ENCODE measurements at places on chromosomes 5 and 9.

DNA sequence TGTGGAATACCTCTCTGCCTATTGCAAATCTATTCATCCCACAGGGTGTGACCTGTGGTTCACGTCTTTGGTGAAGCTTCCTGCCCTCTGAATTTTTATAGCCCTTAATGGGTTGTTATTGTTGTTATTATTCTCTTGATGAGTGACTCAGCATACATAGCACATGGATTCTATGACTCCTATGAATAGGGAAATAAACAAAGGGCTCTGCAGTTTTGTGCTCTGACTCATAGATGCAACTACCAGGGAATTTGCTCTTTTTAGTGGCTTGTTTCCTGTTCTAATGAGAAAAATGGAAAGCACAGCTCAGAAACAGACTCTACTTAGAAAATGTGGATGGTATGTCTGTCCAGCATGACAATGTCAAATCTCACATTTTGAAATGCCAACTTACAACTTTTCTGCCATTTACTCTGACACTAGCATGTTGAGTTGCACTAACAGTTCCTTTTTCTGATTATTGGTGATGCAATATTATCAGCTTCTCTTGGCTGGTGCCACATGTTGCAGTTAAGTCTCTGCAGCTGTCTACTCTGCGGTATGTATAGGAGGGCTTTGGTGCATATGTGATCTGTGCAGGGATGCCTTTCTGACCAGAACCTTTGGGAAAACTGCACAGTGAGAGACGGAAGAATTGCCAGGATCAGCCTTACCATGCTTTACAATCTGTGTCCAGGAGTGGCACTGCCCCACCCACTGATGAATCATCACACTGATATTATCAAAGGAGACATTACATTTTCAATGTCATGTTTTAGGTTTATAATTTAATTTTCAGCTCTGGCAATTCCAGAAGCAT lies 996.4 kb upstream of the WWC1 start:
- DNase-seq = no peak

GRCh38 chr5:150305557-150305956 lies 2.9 kb upstream of the ARSI start:
- no peak for DNase-seq

GRCh38 chr9:69178583-69179011 lies 4.5 kb downstream of the TJP2 start:
- no peak for DNase-seq

DNA sequence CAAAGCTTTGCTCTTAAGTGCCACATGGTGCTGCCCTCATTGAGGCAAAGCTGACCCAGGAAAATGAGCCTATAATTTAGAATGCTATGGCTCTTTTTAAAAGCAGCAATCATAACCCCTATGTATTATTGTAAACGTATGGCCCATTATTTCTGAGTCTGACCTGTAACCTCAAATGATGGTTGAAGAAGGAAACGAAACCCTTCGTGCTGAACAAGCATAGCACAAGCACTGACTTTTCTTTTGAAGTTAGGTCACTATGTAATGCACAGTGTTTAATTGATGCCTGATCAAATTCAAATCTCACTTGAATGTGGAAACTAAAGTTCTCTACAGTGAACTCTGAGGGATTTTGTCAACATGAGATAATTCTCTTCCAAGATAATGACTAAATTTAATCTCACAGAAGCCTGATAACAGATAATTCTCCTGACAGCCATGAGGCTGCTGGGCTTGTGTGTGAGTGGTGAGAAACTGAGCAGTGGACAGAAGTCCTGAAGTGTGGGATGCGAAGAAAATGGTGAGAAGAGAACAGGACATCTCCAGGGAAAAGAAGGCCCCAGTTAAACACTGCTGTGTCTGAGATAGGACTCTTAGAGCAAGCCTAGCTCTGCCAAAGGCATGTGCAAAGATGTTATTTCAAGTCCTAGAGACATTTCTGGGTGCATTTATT lies 226.9 kb downstream of the MAN2A1 start:
- no peak for DNase-seq

Data from psoas muscle (tissue), 8 donors.